Activated naive CD4-positive, alpha-beta T cell (primary cell): ENCODE measurements at places on chromosomes 11 and 22.

DNA sequence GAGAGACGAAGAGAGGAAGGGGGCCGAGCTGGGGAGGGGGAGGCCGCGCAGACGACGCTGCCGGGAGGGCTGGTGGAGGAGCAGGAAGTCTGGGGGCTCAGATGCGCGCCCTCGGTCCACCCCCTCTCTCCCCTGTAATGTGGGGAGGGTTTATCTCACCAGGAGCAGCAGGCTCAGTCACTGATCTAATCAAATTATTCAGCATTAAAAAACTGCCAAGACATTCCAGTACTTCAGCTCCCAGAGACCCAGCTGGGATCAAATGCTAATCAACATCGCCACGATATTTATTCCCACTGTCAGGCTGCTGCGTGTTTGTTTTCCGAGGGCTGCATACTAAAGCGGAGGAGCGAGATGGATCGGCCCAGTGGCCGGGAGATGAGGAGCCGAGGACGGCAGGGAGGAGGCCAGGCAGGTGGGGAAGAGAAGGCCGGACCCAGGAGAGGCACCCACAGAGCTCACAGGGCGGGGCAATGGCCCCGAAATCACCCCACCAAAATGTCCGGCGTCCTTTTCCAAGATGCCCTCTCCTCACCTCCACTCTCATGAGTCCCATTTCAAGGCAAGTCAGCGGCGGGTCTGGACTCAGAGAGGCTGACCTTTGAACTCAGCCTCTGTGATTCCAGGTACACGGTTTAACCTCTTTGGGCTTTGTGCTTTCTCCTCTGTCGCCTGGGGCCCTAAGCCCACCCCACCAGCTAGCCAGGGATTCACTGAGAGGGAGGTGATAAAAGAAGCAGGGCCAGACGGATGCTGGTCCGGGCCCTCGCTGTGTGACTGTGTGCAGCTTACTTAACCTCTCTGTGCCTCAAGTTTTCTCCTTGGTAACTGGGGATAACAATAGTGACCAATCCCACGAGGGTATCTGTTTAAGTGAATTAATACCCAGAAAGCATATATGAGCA is 502.1 kb downstream of the MN1 start:
- DNase-seq: no peak

DNA sequence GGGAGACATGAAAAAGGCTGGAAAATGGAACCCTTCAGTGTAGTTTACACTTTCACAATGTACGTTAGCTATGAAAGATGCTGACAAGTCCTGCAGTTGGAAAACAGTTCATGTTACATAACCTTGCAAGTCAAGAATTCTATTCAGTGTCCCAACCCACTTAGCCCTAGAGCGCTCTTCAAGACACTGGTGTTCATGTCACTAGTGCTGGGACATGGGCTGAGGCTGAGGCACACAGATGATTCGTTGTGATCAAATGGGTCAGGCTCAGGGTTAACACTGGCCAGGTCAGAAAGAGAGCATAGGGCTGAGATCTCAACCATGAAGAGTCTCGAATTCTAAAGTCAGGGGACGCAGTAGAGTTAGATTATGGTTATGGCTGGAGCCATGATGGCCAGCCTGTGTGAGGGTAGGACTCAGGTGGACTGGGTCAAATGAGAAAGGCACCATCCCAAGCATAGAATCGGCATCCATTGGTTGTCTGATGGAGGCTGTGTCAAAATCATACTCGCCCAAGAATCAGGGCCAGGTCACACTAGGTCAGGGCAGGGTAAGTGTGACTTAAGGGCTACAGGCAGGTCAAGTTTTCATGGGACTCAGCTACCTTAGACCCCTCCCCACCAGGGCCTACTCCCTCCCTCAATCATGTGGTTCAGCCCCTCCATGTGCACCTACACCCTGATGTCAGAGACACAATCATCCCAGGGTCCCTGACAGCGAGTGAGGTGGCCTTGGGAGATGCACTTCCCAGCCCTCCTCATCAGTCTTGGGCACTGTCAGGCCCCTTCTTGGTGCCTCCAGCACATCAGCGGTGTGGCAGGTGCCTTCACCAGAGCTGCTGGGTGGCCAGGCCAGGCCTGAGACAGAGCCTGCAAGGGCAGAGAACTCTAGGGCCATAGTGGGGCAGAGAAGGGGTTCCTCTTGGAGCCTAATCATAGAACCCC is 20.2 kb downstream of the IGLL5 start:
- DNase-seq: no peak

GRCh38 chr11:21710809-21711208 is 482.1 kb upstream of the ANO5 start:
- no peak for DNase-seq

DNA sequence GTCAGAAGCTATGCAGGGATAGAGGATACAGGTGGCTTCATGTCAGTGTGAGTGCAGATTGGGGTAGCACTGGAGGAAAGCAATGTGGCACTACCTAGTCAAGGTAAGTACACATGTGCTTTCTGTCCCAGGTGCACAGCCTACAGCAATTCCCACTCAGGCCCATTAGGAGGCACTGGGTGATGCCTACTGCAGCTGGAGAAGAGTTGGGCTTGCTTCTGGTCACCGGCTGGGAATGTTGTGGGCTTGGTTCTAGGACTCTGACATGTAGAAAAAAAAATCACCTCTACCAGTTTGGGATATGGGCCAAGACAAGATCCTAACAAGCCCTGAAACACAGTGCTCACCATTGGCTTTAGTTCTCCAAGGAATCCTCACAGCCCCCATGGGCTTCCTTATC is 69.7 kb downstream of the TENM4 start:
- DNase-seq: no peak

- DNase-seq: peak; percentile 83
Measured at GRCh38 chr22:50190182-50190940, 4.6 kb downstream of the TRABD start.

DNA sequence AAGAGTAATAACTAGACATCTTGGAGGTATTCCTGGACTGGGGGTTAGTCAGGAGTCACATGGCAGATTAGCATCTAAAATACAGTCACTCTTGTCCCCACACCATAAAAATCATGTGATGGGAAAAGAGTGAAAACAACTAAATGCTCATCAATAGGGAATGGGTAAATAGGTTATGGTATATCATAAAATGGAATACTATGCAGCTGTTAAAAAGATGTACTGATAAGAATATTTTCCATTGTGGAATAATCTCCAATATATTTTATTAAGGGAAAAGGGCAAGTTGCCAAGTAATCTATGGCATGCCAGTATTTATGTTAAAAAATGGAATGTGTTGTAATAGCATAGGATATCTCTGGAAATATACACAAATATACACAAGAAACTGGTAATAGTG is 6.6 kb upstream of the PIK3C2A start:
- no peak for DNase-seq

GRCh38 chr11:68983801-68984200 is 3.0 kb upstream of the MRGPRD start:
- no peak for DNase-seq

GRCh38 chr22:35326854-35327562 is 27.3 kb downstream of the TOM1 start:
- DNase-seq: no peak

GRCh38 chr22:29856496-29856895 is 18.4 kb upstream of the ASCC2 start:
- DNase-seq: no peak

- DNase-seq: no peak
Measured at GRCh38 chr11:131633921-131634715, 263.7 kb downstream of the NTM start.

- no peak for DNase-seq
Measured at GRCh38 chr11:26929806-26930517, 64.0 kb upstream of the FIBIN start.

DNA sequence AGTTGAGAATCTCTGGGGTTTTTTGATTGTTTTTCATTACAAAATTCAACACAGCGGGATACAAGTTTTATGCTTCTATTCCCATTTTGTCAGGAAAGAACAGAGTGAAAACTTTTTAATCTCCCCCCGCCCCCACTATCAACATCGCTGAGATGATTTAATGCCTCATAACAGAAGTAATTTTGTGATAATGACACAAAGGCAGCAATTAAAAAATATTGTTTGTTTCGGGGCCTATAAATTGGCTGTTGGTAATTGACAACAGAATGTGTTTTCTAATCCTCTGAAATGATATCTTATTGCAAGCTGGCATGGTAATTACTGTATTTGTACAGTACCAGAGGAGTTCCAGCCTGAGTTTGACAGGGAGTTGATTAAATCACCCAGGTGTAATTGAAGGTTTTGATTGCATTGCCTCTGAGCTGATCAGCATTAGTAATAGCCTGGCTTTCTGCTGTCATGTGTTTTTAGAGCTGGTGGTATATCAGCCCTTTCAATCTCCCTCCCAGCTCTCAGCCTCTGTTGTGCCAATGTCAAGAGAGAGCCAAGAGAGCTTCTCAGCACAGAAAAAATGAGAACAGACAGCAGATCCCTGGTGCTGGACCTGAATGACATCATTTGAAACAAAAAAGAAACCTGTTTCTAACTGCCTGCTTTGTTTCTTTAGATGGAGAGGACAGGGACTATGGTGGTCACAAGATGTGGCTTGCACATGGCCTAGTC is 265.1 kb downstream of the FAM76B start:
- no peak for DNase-seq

DNA sequence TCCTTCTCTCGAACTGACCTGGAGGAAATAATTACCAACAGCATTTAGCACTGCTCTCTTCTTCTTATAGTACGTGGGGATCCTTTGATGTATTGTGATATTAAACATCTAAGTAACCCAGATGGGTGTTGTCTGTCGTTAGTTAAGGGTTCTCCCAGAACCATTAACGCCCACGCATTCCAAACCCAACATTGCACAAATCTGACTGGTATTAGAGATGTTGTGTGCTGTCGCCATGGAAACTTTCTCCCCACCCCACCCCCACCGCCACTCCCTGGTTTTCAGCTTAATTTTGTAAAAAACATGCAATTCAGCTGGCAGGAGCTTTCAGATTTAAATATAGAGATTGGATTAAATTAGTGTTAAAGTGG is 1495.2 kb downstream of the TBC1D22A start:
- DNase-seq: no peak

DNA sequence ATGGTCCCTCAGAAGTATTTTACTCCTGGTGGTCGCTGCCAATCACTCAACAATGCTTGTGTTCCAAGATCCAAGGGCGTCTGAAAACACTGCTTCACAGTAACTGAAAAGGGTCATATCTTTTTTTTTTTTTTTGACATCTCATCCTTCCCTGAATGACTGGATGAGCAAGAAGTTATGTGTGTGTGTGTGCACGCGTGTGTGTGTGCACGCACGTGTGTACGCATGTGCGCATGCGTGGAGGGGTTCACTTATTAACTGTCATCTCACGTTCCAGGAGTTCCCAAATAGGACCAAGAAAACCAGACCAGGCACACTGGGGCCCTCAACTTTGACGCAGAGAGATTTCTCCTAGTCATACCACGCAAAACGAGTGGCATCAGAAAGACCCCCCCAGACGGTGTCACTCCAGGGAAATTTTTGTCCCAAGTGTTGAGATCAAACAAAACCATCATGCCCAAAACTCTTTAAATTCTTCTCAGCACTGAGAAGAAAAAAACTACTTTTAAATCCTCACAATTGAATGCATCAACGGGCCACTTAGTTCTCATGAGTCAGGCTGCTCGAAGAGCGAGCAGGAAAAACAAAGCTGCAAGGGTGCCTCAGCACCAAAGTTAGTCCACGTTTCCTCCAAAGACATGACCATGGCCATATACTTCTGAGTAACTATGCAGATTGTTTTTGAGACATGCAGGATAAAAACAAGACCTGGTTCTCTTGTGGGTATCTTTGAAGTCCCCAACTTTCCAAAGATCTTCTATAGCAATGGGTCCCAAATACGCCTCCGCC is 12.9 kb downstream of the MN1 start:
- DNase-seq: no peak

DNA sequence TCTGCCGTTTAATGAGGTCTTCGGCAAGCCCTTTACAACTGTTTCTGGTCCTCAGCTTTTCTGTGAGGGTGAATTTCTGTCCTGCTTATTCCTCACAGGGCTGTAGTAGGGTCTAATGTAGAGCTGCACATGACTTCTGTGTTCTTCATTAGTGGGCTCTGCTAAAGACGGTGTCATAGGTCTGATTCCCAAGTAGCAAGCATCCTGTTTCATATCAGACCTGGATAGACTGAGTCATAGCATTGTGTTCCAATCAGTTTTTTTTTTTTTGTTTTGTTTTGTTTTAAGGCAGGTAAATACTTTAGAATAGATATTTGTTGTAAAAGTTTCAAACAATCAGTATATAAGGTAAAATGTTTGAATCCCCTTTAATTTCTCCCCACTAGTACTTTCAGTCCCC is 35.4 kb downstream of the BIRC2 start:
- DNase-seq: no peak

- DNase-seq: no peak
Measured at GRCh38 chr22:37703906-37704305, 7.1 kb downstream of the TRIOBP start.

GRCh38 chr22:22884888-22885840 is 2.5 kb upstream of the IGLL5 start:
- no peak for DNase-seq

GRCh38 chr11:69982690-69983570 is 95.2 kb upstream of the ANO1 start:
- DNase-seq: no peak

- no peak for DNase-seq
Measured at GRCh38 chr22:27959335-27960090, 40.5 kb upstream of the PITPNB start.

DNA sequence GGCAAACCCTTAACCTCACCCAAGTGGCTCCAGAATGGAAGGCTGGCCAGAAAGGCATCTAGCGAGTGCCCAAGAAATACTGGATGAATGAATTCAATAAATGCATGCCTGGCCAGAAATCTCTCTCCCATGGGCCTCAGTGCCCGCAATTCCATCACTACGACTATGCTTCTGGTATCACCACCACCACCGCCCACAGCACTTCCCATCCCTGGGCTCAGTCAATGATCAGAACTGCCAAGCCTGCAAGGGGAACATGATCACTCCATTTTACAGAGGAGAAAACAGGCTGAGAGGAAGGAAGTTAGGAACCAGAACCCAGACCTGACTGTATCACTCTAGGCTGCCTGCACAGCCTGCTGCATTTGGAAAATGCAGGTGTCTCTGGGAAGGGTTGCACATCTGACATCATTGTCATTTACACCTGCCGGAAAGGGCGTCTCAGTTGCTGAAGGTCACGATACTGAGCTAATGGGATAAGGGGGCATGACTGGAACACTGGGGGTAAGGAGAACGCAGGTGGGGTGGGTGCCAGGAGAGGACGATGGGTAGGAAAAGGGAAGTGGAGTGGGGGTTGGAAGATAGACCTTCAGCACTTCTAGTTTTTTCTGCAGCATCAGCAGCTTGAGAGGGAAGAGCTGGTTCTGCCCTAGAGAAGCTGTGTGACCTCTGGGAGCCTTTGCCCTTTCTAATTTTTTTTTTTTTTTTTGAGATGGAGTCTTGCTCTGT is 3.2 kb downstream of the GPR152 start:
- DNase-seq: no peak

- DNase-seq: no peak
Measured at GRCh38 chr11:101582989-101583250, 887 bp downstream of the TRPC6 start.

- no peak for DNase-seq
Measured at GRCh38 chr11:35308157-35308556, 111.2 kb downstream of the SLC1A2 start.
